GM18507 (cell line): ENCODE measurements at places on chromosomes 5 and 9.

DNA sequence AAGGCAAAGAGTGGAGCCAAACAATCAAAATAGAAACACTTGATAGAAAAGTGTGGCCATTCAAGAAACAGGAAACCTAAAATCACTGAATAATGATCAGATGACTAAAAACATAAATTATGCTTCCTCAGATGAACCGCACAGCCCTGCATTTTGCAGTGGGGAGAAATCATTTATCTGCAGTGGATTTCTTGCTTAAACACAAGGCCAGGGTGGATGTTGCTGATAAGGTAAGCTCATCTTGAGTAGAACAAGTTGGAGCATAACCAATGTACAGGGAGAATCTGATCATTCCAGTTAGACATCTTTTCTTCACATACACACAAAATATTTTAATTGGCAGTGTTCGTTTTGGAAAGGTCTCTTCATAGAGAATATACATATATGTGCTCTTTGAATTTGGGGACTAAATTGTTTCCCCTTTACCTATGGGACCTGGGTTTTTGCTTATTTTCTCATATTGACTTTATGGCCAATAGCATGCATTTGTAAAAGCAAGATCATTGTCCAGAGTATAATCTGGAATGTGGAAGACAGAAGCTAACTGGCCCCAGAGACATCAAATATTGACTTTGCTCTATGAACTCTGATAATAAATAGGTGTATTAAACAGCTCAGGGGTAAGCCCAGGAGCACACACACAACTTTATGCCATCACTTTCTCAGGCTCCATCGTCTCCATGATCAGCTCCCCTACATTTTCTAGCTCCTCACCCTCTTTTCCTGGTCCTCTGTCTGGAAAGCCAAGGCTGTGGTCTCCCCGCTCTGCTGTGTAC is 9.1 kb downstream of the ANKDD1B start:
- DNase-seq: no peak

- no peak for DNase-seq
Measured at GRCh38 chr5:141393267-141393666, 834 bp downstream of the PCDHGA8 start.

- DNase-seq: no peak
Measured at GRCh38 chr9:91241909-91242308, 119.8 kb downstream of the AUH start.

GRCh38 chr5:90803381-90803780 is 244.8 kb downstream of the ADGRV1 start:
- no peak for DNase-seq

DNA sequence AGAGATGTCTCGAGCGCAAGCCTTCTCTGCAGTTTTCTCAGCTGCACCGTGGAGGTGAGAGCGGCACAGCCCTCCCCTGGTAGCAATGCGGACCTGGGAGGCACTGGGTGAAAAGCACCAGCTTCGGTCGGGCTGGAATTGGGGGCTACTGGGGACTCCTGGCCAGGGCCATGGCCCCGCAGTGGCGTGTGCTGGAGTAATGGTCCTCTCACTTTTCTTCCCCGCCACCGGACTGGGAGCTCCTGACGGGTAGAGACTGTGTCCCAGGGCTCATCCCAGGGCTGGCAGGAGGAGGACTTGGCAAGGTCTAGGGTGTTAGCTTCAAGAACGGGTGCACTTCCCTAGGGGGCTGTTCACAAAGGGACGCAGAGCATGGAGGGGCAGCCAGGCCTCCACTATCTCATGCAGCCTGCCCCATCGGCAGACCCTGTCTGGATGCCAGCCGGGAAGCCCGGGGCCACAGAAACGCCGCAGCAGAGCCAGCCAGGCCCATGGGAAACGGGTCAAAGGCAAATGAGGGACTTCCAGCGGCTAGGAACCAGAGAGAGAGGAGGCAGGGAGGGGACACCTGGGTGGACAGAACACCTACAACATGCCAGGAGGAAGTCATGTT is 92.6 kb upstream of the MVB12B start:
- no peak for DNase-seq

GRCh38 chr5:140488914-140489313 is 58.5 kb upstream of the EIF4EBP3 start:
- DNase-seq: no peak

GRCh38 chr9:133489253-133490190 is 10.6 kb upstream of the SLC2A6 start:
- DNase-seq: no peak

DNA sequence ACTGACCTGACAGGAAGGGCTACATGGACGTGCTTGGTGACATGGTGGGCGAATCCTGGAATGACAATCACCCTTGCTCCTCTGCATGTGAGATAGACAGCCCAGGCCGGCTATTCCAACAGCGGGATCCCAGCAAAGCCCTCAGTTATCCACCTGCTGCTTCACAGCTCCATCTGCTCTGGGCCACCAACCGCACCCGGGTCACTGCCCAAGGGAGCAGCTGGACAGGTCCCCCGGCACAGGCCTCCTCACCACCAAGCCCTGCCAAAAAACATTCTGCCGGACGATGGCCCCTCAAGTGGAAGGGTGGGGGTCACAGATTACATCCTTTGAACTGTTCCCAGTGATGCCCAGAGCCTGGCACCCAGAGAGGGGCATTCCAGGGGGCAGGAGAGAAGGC is 39.6 kb downstream of the STK10 start:
- no peak for DNase-seq

- DNase-seq: no peak
Measured at GRCh38 chr9:33880211-33881089, 63.5 kb downstream of the UBE2R2 start.

- no peak for DNase-seq
Measured at GRCh38 chr5:103497781-103498180, 64.8 kb downstream of the NUDT12 start.

GRCh38 chr9:36036253-36036779 is 397 bp upstream of the RECK start:
- DNase-seq: no peak

DNA sequence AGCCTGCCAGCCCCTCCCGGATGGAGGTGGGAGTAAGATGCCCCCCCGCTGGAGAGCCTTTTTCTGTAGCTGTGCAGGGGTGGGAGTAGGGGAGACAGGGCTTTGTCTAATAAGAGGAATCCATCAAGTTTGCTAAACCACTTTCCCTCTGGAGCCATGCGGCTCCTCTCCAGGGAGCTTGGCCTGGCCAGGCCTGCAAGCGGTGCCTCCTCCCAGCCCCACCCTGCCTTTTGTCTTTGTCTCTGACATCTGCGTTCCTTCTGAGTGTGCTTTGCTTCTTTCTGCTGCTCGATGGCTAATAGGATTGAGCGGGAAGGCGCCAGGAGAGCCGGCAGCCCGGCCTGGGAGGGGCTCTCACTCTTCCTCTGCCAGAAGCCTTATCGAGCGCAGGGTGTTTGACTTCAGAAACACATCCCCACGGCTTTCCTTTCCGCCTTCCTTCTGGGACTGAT is 26.7 kb upstream of the FCN1 start:
- DNase-seq: no peak

DNA sequence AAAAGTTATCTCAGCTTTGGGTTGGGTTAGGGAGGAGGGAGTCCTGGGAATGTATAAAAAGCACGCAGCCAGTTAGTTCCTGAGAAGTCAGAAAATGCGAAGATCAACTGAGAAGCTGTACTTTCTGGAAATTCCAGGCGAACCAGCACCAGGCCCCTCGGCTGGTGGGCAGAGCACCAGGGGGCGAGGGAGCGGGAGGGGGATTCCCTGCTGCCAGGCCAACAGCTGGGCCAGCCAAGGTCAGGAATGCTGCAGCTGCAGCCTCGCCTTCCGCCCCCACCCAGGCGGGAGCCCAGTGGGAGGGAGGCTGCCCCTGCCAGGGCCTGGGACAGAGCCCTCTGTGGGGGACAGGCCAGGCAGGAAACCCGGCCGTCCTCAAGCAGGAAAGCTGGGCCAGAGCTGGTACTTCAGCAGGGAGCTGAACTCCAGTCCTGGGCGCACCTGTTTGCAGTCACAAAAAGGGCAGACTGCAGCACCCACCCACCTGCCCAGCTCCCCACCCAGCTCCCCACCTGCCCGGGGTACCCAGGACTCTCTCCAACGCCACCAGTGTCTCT is 35.5 kb downstream of the VAV2 start:
- DNase-seq: no peak

DNA sequence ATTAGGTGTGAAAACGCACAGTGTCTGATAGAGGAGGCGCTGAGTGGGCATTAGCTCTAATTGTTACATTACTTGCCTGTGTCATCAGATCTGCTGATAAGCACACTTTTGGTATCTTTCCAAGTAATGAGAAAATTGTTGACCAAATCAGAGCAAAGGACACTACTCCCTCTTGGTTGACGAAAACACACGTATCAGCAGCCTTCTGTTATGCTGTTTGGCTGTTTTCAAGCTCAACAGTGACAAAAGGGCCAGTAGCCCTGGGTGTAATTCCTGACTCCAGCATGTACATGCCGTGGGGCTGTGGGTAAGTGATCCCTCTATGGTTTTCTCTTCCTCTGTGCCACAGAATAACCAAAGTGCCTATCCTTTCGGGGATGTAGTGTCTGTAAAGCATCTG is 151.4 kb downstream of the AUH start:
- DNase-seq: no peak

DNA sequence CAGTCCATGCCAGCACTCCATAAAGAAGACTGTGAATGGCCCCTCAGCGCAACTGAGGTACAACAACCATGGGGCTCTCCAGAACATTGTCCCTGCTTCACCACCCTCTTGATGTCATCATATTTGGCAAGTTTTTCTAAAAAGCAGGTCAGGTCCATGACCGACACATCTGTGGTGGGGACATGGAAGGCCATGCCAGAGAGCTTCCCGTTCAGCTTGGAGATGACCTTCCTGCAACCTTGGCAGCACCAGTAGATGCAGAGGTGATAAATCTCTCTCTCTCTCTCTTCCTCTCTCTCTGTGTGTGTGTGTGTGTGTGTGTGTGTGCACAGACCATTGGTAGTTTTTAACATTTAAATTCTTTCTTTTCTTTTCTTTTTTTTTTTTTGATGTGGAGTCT is 35.4 kb upstream of the AGXT2 start:
- DNase-seq: no peak

GRCh38 chr9:136992819-136993369 is 672 bp downstream of the PAXX start:
- DNase-seq: no peak

- no peak for DNase-seq
Measured at GRCh38 chr5:1375871-1376810, 31.2 kb upstream of the CLPTM1L start.

- DNase-seq: no peak
Measured at GRCh38 chr5:73442996-73443627, 5.5 kb downstream of the FOXD1 start.

DNA sequence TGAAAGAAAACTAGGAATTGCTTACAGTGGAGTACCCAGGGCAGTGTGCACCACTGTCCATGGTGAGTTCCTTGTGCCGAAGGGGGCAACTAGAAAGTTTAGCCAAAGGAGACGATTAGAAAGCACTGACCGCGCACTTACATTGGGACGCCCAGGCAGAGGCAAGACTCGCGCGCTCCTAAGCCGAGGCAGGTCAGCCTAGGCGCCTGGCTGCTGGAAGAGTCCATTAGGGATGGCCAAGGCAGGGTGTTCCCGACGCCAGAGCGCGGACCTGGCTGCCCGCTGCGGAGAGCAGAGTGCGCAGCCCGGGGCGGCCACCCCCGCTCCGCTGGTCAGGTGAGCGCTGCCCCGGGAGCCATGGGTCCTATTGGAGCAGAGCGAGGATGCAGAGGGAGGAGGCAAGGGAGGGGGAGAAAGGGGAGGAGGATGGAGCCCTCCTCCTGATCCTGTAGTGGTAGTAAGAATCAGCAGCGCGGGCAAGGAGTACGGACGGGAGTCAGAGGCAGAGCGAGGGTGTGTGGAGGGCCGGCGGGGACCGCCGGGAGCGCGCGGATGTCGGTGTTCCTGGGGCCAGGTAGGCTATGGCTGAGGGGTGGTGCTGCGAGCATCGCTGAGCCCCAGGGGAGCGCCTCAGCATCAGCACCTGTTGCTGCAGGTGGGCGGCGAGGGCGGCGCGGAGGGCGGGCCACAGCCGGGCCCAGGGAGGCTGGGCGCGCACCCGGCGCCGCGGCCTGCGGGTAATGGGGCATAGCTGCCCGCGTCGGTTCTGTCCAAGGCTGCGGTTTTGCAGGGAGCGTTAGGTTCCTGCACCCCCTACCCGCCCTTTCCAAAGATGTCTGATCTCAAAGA is at the start of gene ADGRV1:
Gene ADGRV1, plus strand, starts transcription at position 454 of the 849 bp plus-strand sequence. Its CDS starts 99 bp downstream, at position 553.
- DNase-seq: no peak

GRCh38 chr5:179316111-179316551 is 29.1 kb downstream of the ADAMTS2 start:
- DNase-seq: no peak
